ENCODE measurements at places on chromosomes 1 and 21. TPM values are rescaled to one million over a fixed set of nuclear protein-coding genes. Genes with fewer than 3 reads are reported as not detected.

DNA sequence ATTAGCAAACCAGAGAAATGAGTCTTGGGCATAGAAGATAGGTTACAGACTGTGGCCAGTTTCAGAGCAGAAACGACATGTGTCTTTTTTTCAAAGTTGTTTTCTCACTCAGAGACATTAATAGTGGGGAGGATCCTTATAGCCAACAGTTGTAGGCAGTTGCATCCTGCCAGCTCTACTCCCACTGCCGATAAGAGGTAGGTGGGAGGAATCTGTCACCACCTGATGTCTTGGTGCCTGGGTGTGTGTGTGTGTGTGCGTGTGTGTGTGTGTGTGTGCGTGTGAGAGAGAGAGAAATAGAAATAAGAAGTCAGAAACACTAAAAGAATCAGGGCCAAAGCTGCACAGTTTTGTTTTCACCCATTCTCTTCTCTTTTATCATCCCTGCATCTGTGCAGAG lies 219.5 kb downstream of the ZP4 start:
- DNase-seq, result no peak

GRCh38 chr1:67110352-67110751 lies 24.4 kb downstream of the C1orf141 start:
- DNase-seq, result no peak

- DNase-seq, result no peak
Observed at GRCh38 chr1:191174298-191174697, 696.6 kb upstream of the BRINP3 start.

- no peak for DNase-seq
Observed at GRCh38 chr1:7769673-7770412, 1.3 kb upstream of the VAMP3 start.

GRCh38 chr1:38476850-38477178 lies 382.8 kb downstream of the RRAGC start:
- DNase-seq, result no peak

DNA sequence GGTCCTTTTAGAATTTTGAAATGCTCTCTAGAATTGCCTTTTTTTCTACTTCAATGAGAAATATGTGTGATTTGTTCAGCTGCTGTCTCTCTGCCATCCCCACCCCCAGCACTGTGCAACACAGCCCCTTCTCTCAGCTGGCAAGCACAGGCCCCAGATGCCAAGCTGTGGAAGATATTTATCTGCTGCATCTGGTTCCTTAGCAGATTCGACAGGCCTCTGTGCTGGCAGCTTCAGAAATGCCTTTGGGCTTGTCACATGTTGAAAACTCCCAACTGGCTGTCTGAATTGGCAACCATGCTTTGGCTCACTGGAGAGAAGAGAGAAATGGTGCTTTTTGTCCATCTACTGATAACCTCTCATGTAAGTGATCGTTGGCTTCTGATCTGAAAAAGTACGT lies 206.7 kb upstream of the C1orf87 start:
- no peak for DNase-seq

- no peak for DNase-seq
Observed at GRCh38 chr1:104264521-104264920, 514.8 kb downstream of the AMY1C start.

DNA sequence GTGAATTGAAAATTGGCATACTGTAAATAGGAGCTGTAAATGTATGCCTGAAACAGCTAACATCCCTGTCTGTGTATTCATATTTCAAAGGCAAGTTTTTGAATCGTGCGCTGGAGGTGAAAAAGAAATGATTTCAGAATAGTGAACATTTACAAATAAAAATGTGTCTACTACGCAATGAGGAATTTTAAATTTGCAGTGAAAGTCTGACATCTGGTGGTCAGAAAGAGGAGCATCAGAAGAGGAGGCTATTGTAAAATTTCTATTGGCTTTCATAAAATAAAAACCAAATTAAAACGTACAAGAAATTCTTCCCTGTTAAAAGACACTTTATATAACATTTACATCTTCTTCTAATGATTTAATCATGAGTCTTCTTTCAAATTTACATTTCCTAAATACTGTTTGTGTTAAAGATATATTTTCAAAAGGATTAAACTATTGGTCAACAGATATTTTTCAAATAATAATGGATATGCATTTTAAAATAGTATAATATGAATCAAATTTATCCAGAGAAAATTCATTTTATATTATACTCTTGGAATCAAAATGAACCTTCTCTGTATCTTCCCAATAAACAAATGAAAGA lies 113.7 kb upstream of the RRP15 start:
- no peak for DNase-seq

DNA sequence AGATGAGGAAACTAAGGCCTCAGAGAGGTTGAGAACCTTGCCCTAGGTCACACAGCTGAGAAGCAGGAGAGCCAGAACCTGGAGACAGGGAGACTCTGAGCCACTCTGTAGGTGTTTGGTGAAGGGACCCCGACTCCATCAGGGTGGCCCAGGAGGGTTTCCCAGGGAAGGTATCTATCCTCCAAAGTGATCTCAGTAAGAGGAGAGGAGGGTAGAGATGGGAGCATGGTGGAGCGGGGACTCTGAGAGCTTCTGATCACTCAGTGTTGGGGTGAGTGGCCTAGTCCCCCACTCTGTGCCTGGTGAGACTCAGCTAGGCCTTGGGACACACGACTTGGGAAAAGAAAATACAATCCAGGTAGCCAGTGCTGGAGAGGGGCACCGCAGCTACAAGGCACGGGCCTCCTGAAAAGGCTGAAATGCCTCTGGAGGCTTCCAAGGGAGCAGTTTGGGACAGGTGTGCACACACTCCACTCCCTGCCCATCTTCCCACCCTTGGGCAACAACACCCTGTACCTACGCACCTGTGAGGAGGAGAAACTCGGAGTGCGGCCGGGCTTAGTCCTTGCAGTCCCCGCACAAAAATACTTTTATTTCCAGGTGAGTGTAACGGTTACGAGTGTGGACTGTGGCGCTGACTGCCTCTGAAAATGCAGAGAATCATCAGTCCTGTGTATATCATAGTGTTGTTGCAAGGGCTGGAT lies 80.8 kb downstream of the CAMK2N1 start:
- DNase-seq, result no peak

- DNase-seq, result peak; percentile 53
Observed at GRCh38 chr1:152048416-152049009, 11.7 kb upstream of the S100A11 start.

Gene CRNN
- not detected for total RNA-seq

Gene ACTN2
- not detected for total RNA-seq

Gene UBASH3A
- total RNA-seq, result 60.8 TPM

Gene MCOLN2
- total RNA-seq, result 9.7 TPM
